ENCODE measurements at places on chromosomes 13 and 19. TPM values are rescaled to one million over a fixed set of nuclear protein-coding genes. Genes with fewer than 3 reads are reported as not detected.

DNA sequence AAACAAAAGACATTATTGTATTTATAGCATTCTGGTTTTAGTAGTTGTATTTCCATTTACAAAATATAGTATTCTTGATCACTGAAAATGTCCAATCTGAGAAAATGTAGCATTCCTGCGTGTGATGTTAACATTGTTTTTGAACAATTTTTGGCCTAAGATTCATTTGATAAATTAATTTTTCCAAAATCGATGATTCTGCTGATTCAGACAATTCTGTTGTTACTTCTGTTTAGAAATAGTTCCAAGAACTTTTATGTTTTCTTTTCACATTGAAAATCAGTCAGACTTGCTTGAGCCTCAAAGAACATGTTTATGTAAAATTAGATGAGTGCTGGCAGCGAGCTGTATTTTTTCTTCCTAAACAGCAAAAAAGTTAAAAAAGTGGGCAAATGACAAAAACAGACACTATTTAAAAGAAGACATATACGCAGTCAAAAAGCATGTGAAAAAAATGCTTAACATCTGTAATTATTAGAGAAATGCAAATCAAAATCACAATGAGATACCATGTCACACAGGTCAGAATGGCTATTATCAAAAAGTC, 804.5 kb upstream of the MIR17HG start:
- DNase-seq: no peak

GRCh38 chr13:79267560-79267959, 138.5 kb downstream of the RBM26 start:
- no peak for DNase-seq

GRCh38 chr13:99078017-99078771, 100.3 kb upstream of the DOCK9 start:
- DNase-seq: no peak

DNA sequence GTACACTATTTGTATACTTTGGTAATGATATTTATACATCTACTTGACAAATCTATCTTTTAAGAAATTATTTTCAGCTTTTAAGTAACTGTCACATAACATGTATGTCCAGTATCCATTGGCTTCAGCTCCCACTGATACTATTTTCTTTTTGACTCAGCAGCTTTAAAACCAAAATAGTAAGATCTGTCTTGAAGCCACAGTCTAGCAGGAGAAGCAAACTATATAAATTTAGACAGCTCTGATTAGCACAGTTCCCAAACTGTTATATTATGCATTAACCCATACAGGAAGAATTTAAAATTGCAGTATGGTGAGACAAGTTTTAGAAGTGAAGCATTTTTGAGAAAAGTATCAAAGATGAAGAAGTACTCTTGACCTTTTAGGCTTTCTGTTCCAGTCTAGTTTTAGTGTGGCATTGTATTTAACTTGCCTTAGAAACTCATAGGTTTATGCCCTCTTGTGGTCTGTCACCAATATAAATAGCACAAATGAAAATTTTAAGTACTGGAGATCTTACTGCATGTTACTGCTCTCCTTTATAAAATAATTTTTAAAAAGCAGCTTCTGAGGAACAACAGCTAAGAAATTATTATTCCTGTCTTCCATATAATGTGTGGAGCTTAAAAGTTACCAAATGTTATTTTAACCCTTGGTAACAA, 24.7 kb downstream of the URI1 start:
- no peak for DNase-seq

DNA sequence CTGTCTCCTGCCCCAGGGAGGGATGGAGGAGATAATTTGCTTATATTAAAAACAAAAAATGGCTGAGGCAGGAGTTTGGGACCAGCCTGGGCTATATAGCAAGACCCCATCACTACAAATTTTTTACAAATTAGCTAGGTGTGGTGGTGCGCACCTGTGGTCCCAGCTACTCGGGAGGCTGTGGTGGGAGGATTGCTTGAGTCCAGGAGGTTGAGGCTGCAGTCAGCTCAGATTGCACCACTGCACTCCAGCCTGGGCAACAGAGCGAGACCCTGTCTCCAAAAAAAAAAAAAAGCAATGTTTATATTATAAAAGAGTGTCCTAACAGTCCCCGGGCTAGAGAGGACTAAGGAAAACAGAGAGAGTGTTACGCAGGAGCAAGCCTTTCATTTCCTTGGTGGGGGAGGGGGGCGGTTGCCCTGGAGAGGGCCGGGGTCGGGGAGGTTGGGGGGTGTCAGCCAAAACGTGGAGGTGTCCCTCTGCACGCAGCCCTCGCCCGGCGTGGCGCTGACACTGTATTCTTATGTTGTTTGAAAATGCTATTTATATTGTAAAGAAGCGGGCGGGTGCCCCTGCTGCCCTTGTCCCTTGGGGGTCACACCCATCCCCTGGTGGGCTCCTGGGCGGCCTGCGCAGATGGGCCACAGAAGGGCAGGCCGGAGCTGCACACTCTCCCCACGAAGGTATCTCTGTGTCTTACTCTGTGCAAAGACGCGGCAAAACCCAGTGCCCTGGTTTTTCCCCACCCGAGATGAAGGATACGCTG, 184.0 kb downstream of the KDM4B start:
- no peak for DNase-seq

GRCh38 chr19:7540761-7541474, 5.4 kb downstream of the PNPLA6 start:
- DNase-seq: no peak

DNA sequence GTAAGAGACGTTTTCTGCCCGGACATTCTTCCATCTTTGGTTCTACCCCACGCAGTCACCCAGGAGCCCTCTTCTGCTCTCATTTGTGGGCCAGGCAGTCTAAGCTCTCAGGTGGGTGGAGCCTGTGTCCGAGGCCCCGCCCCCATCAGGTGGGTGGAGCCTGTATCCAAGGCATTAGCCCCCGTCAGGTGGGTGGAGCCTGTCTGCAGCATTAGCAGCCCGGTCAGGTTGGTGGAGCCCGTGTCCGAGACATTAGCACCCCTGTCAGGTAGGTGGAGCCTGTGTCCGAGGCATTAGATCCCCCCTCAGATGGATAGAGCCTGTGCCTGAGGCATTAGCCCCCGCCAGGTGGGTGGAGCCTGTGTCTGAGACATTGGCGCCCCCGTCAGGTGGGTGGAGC, 45.5 kb upstream of the C13orf46 start:
- DNase-seq: no peak

DNA sequence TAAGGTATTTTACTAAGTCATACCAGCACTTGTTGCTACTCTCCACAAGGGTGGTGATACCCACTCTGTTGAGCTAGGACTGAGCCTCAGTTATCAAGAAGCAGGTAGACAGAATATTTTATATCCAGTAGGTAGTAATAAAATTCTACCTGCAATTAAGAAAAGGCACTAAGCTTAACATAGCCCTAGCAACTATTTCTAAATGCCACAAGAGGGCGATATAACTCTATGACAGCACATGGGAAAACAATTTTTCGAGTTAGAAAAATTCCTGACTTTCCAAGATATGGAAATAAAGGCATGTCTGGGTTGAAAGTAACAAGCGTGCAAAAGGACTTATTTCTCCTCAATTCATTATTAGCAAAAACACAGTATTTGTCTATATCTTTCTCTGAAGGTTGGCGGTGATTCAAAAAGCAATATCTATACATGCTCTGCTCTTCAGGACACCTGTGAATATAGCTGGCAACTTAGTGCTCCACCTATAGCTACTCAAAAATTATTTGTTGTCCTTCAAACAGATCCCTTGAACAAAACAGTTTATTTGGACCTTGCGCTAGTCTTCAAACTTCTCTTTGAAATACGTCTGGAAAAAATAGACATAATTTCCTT, 14.7 kb downstream of the CCDC169 start:
- DNase-seq: no peak

DNA sequence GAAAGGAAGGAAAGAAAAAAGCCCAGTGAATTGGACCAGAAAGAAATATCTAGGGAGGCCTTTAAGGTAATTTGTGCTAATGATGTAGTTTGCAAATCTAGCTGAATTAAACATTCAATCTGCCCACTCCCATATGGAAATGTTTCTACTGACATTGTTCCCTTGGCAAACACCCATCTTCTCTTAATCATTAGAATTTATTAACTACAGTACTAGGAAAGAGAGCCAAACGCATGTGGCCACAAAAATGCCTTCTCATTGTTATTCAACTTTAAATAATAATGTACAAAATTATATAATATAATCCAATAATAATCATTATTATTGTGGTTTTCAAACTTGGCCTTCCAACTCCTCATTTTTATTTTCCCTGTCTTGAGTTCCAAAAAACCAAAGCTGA, 234.7 kb downstream of the NHLRC3 start:
- DNase-seq: no peak

- DNase-seq: peak; percentile 37
These were observed 15.6 kb downstream of the PCID2 start for GRCh38 chr13:113192902-113193301.

DNA sequence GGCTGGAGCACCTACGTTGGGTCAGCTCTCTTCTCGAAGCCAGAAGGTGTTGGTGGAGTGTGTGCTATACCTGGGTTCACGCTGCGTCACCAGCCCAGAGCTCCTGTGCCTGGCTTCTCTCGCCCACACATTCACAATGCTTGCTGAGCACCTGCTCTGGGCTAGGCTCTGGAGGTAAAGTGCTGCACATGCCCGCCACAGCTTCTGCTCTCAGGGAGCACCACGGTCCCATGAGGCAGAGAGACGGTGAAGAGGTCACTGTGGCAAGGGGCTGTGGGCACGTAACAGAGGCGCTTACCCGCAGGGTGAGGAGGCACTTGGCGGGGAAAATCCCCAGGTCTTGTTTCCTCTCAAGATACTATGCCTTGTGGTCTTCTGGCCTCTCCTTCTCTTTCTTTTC, 174.2 kb downstream of the TEX29 start:
- no peak for DNase-seq

GRCh38 chr13:37382146-37382545, 216.4 kb downstream of the POSTN start:
- DNase-seq: no peak

- no peak for DNase-seq
These were observed 24.2 kb downstream of the ELAVL1 start for GRCh38 chr19:7981199-7981598.

- DNase-seq: no peak
These were observed 419.9 kb downstream of the IRS2 start for GRCh38 chr13:109366525-109366924.

- no peak for DNase-seq
These were observed 17.4 kb downstream of the C19orf12 start for GRCh38 chr19:29697523-29698261.

- no peak for DNase-seq
These were observed 3.0 kb downstream of the MARK4 start for GRCh38 chr19:45254044-45254531.

- no peak for DNase-seq
These were observed 134.5 kb downstream of the IRS2 start for GRCh38 chr13:109651854-109652253.

- DNase-seq: no peak
These were observed 513.1 kb downstream of the DCT start for GRCh38 chr13:93966267-93966936.

DNA sequence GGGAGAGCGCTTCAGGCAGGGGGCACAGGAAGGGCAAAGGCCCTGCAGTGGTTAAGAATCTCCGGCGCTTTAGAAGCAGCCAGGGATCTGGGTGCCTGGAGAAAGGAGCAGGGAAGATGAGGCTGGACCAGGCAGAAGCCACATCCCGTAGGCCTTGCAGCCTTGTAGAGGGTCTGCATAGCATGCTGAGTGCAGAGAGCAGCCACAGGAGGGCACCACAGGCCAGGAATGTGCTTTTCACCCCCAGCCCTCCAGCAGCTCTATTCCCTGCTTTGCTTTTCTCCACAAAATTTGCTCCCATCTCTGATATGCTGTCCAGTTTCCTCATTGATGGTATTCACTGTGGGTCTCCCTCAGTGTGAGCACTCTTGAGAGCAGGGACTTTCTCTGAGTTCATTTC, 5.7 kb downstream of the WDR62 start:
- no peak for DNase-seq

Gene GFY
- not detected for polyA plus RNA-seq

Gene DNAJC15
- 63.6 TPM for polyA plus RNA-seq

Gene UPK1A
- polyA plus RNA-seq: 0.39 TPM

Gene CASP14
- not detected for polyA plus RNA-seq

Gene ZNF415
- 4.6 TPM for polyA plus RNA-seq

Gene ATP12A
- polyA plus RNA-seq: not detected

Gene TJP3
- polyA plus RNA-seq: not detected

Gene COL4A2
- 886 TPM for polyA plus RNA-seq

Gene ZFR2
- polyA plus RNA-seq: 0.15 TPM

All from BJ (cell line).